ENCODE measurements at places on chromosomes 1 and 21.

GRCh38 chr1:35559317-35559944 is 1.8 kb downstream of the NCDN start:
- no peak for DNase-seq

GRCh38 chr1:93729502-93729901 is 47.9 kb upstream of the BCAR3 start:
- no peak for DNase-seq

- DNase-seq, result peak; percentile 14
These were observed 38.4 kb downstream of the PIK3CD start for GRCh38 chr1:9689971-9690381.

- no peak for DNase-seq
These were observed 22.7 kb downstream of the PIGM start for GRCh38 chr1:160009081-160009480.

DNA sequence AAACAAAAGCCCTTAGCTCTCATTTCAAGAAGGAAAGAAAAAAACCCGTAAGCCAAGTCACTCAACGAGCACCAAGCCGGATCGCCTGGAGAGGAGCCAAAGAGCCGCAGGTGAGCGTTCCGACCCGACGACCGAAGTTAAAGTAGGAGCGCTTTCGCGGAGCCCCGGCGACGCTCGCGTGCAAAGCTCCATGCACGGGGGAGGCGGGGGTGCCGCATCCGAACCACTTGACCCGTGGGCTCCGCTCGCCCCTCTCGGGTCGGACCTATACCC is 382 bp downstream of the GPBP1L1 start:
- peak; percentile 60 for DNase-seq

GRCh38 chr1:238649200-238649599 is 737.2 kb upstream of the CHRM3 start:
- no peak for DNase-seq

Data from activated naive CD4-positive, alpha-beta T cell (primary cell).